ENCODE measurements at places on chromosomes 16 and 17.

DNA sequence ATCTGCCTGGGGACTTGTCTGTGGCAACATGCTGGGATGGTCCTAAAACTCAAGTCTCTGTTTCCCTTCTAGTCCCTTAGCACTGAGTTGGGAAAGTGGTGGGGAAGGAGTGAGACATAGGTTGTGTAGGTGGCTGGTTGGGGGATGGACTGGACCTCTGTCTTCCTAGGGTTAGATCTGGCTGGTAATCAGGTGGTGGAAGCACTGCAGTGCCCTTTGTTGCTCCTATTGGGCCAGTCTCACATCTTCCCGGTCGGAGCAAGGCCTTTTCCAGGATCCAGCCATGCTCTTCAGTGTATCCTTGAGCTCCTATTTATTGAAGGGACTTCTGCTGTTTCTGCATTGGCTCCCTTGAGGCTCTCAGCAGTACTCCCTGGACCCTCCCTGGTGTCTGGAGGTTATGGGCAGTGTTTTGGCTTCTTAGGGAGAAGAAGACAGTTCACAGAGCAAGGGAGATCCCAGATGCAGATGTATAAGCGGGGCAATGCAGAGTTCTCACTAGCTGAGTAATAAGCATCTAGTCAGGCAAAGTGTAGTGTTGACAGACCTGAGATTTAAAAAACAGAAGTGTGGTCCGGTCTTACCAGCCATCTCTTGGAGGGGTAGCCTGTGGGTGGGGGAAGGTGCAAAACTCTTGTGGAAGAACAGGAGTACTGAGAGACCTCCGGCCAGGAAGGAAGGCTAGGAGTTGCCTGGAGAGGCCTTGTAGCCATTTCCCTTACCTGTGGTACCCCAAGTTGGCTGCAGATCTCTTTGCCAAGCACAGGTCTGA, 1.3 kb upstream of the NUTF2 start:
- no peak for DNase-seq

DNA sequence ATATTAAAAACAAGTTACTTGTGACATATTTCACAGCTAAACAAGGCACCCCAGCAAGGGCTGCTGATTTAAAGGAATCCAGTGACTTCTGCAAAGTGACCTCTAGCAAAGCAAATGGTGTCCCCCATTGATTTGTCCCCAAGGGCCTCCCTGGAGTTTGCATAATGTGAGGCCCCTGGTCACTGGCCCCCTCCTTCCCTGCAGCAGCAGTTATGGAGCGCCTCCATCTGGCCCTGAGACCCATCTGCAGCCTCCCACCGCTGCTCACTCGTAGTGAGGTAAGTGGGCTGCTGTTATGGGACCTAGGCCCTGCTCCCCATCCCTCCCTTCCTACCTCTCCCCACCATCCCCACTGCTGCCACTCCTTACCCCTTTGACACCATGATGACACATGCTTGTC, 19.6 kb upstream of the EEF2K start:
- DNase-seq: no peak

DNA sequence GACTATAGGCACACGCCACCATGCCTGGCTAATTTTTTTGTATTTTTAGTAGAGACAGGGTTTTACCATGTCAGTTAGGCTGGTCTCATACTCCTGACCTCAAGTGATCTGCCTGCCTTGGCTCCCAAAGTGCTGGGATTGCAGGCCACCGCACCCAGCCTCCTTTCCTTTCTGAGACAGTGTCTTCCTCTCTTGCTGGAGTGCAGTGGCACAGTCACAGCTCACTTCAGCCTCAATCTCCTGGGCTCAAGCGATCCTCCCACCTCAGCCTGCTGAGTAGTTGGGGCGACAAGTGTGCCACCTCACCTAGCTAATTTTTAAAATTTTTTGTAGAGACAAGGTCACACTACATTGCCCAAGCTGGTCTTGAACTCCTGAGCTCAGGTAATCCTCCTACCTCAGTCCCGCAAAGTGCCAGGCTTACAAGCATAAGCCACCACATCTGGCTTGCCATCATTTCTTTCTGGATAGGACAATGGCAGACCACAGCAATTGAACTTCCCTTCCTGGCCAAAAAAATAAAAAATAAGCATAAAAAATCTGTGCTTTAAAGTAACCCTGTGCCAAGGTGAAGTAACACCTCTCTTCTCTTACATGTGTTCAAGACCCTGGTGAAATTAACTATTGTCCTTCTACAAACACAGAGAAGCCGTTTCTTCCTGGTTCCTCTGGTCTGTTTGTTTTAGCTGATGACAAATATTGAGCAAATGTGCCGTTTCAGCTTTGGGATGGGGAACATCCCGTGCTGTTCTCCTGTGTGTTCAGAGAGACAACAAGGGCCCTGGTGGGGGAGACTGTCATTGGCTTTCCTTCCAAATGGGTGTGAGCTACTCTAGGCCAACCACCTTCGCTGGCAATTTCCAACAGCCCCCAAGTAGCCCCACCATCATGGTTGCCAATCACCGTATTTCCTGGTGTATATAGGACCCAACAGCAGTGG, 60.2 kb downstream of the EMP2 start:
- DNase-seq: no peak

- no peak for DNase-seq
Measured at GRCh38 chr17:54235571-54235970, 412.8 kb downstream of the KIF2B start.

- no peak for DNase-seq
Measured at GRCh38 chr16:29903590-29903989, 3.3 kb downstream of the ASPHD1 start.

DNA sequence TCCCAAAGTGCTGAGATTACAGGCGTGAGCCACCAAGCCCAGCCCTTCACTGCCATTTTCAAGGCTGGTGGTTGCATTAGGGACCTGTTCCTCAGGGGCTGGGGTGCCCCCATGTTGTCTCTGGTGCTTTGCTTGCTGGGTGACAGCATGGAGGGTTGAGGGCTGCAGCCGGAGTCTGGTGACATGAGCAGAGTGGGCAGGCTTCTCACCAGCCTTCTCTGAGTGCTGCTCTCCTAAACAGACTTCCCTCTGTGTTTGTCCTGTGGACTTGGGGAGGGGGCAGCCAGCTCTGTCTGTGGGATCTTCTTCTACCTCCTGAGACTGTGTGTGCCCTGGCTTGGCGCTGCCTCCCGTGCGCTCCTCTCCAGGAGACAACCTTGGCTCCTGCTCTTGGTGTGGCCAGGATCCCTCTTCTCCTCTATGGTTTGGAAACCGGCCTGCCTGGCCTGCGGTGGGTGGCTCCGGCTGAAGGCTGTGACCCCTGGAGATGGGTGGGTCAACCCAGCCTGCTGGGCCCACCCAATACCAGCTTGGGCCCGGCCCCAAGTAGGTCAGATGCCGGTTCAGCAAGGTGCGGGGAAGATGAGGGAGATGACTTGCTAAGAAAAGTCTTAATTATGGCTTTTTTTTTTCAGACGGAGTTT, 72.1 kb downstream of the PDPK1 start:
- no peak for DNase-seq

DNA sequence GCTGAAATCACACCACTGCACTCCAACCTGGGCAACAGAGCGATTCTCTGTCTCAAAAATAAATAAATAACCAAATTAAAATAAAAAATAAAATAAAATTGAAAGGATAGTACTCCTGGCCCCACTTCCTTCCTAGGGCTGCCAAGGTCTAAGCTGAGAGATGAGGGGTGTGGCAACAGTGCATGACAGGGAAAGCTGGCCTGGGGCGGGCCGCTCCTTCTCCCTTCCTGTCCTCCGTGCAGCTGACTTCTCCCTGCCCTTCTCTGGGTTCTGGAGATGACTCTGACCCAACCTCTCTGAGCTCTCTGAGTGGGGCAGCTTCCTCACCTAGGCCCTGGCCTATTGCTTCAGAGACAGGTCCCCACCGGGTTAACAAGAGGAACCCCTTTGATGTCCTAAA, 8.7 kb upstream of the SLC25A39 start:
- no peak for DNase-seq

DNA sequence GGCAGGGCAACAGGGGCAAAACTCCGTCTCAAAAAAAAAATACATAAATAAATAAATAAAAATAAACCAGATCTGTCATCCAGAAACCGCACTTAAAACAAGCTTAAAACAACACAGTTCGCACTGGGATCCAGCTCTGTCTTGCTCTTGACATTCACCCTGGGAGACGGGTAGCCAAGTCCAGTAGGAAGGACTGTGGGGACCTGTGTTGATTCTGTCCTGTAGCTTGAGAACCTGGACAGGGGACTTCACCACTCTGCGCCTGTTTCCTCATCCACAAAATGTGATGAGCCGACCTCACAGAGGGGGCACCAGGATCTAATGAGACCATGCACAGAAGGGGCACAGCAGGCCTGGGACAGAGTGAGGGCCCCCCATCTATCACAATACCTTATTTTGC, 1.5 kb upstream of the RAI1 start:
- DNase-seq: no peak

DNA sequence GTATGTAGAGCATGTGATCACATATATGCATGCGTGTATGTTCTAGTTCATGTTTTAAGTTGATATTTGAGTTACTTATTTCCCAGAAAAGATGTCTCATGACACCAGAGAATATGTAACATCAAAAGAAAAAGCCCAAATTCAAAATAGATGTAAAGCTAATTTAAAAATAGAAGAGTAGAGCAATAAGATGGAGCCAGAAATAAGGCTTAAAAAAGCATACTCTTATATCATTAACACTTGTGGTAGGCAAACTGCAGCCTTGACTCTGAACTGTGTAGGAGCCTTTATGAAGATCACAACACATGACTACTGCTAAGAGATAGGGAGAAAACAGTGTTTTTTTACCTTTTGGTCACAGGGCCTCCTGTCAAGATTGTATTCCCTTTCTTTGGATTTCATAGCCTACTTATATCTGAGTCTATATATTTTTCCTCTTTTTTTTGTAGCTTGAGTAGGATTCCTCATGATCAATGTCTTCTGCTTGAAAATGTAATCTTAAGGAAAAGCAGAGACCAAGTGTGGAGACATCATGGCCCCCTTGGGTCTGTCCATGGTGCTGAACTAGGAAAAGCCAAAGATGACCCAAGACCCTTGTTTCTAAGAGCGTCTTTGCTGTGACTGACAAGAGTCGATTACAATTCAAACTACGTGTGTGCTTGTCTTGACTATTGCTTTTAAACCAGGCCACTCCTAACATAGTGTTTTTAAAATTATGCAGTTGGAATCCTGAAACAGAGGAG, 390.4 kb downstream of the SHISA9 start:
- no peak for DNase-seq

GRCh38 chr17:43840814-43841213, 6.2 kb upstream of the CD300LG start:
- DNase-seq: no peak

DNA sequence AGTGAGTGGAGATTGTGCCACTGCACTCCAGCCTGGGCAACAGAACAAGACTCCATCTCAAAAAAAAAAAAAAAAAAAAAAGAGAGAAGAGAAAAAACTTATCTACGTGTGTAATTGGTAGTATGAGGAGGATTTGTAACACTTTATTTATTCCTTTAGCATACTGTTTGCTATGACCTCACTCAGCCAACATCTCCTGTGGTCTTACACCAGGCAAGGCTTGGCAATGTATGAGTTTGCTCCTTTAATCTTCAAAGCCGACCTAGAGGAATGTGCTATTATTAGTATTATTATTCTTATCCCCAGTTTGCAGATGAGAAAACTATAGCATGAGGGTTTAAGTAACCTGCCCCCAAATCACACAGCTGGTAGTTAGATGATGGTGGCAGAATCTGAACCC, 35.8 kb upstream of the HAPSTR1 start:
- DNase-seq: no peak

- DNase-seq: peak; percentile 41
Measured at GRCh38 chr16:71259086-71259485, 28.6 kb upstream of the HYDIN start.

- no peak for DNase-seq
Measured at GRCh38 chr17:73068322-73069153, 23.9 kb downstream of the SLC39A11 start.

GRCh38 chr17:22435231-22435974, 743.1 kb downstream of the KCNJ18 start:
- DNase-seq: no peak

DNA sequence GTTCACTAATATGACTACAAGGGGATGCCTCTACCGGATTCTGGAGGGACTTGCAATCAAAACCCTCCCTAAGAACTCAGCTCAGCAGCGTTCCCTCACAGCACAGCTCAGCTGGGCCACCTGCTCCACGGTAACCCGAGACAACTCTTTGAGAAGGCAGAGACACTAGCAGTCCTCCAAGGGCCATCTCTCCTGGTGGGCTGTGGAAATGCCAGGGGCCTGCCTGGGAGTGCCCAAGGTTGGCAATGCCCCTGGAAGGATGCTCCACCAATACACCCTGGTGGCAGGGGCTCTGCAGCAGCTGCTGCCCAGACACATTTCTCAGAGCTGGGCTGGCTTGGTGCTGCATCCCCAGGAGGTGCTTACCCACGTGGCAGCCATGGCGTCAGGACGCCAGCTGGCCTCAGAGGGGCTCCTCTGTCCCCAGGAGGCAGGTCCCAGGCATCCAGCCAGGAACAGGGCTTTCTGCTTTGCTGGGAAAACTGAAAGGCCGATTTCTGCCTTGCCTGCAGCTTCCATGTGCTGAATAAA, 16.5 kb downstream of the CDIP1 start:
- no peak for DNase-seq

DNA sequence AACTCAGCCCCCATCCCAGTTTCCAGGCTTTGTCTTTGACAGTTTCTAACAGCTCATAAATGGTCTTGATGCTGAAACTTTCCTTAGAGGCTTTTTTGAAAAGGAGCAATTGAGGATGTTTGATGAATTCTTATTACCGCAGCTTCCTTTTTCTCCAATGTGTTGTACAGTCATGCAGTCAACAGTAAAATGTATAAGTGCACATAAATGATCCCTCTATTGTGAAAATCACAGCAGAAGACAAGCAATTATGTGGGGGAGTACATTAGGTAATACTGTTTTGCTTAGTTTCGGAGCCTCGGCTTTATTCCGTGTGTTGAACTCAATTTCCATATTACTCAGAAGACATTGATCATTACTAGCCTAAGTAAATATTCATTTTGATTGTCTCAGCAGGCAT, 673.7 kb downstream of the CDH8 start:
- DNase-seq: no peak

DNA sequence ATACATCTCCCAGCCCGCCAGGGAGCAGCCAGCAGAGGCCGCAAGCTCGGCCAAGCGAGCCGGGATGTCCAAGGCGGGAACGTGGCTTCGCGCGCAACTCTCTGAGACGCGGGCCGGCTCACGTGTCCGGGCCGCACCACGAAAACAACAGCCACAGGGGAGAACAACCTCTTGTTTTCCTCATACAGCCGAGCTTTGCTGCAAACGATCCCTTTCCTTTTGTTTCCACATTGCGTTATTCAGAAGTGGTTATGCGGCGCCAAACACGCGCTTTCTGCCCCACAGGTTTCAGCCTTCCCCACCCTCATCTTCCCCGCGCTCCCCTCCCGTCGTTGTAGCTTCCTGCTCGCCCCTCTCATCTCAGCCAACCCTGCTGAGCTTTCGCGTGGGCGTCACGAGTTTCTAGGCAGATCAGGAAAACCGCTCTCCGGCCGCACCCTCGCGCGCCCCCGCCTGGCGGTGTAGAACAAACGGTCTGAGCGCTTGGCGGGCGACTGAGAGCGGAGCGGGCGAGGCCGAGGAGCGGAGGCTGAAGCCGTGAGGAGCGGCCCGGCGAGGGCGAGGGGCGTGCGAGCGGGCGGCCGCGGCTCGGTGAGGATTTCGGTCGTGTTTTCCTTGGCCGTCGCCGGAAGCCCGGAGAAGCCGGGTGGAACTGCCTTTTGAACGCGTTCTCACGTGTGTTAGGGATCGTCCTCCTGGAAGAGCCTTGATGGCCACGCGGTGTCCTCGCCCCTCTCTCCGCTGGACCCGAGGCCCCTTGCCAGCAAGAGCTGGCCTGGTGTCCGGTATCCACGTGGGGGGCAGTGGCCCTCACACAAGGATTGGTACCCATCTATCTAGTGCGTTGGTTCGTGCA, 6.6 kb upstream of the SMARCD2 start:
- peak; percentile 94 for DNase-seq

GRCh38 chr17:50955160-50955559, 89.0 kb upstream of the TOB1 start:
- DNase-seq: no peak
